ENCODE measurements at places on chromosomes 3 and 15. TPM values are rescaled to one million over a fixed set of nuclear protein-coding genes. Genes with fewer than 3 reads are reported as not detected.

The HERC2 gene
- 46.2 TPM for total RNA-seq

DNA sequence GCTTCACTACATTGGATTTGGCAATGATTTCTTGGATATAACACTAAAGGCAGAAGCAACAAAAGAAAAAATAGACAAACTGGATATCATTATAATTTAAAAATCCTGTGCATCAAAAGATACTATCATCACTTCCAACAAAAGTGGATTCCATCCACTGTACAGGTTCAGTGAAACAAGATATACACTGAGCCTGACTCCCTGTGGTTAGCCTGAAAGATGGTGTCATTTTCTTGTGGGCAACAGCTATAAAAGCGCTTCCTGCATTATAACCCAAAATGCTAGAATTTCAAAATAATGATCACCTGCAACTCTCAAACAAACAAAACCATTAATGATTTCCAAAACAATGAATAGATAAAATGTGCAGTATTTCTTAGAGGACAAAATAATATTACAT lies 39.6 kb upstream of the TBC1D23 start:
- H3K4me1 ChIP-seq: no peaks in the 10 kb centered on the region
- H3K36me3 ChIP-seq: no peaks in the 10 kb centered on the region
- H3K27me3 ChIP-seq: no peaks in the 10 kb centered on the region

The SLC22A13 gene
- total RNA-seq: 0.59 TPM

The RIOX2 gene
- 32.4 TPM for total RNA-seq

The TERC gene
- total RNA-seq: 125 TPM

The GP5 gene
- not detected for total RNA-seq

The CILP gene
- 203 TPM for total RNA-seq

The GRK7 gene
- total RNA-seq: 0.15 TPM

The C3orf49 gene
- total RNA-seq: not detected

DNA sequence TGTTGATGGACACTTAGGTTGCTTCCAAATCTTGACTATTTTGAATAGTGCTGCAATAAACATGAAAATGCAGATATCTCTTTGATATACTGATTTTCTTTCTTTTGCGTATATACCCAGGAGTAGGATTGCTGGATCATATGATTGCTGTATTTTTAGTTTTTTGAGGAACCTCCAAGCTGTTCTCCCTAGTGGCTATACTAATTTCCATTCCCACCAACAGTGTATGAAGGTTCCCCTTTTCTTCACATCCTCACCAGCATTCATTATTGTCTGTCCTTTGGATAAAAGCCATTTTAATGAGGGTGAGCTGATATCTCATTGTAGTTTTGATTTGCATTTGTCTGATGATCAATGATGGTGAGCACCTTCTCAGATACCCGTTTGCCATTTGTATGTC lies 12.5 kb downstream of the PATL2 start:
- H3K27me3 ChIP-seq: no peaks in the 10 kb centered on the region
- H3K4me3 ChIP-seq: no peak overlapping the region
- no peaks in the 10 kb centered on the region for H3K36me3 ChIP-seq
- no peak overlapping the region for H3K27ac ChIP-seq
- DNase-seq: no peak

The SLC28A1 gene
- not detected for total RNA-seq

GRCh38 chr3:170953736-170954135 lies 45.3 kb upstream of the EIF5A2 start:
- no peaks in the 10 kb centered on the region for H3K4me1 ChIP-seq
- no peaks in the 10 kb centered on the region for H3K27me3 ChIP-seq
- H3K27ac ChIP-seq: no peak overlapping the region

- no peak overlapping the region for H3K27ac ChIP-seq
- no peaks in the 10 kb centered on the region for H3K4me1 ChIP-seq
- H3K27me3 ChIP-seq: no peaks in the 10 kb centered on the region
- no peak for DNase-seq
- H3K36me3 ChIP-seq: no peaks in the 10 kb centered on the region
Measured at GRCh38 chr3:70276901-70277300, 35.5 kb downstream of the MDFIC2 start.

The AP3B2 gene
- 8.0 TPM for total RNA-seq

The TPRG1 gene
- 65.9 TPM for total RNA-seq

The ACVR2B gene
- 10.7 TPM for total RNA-seq

DNA sequence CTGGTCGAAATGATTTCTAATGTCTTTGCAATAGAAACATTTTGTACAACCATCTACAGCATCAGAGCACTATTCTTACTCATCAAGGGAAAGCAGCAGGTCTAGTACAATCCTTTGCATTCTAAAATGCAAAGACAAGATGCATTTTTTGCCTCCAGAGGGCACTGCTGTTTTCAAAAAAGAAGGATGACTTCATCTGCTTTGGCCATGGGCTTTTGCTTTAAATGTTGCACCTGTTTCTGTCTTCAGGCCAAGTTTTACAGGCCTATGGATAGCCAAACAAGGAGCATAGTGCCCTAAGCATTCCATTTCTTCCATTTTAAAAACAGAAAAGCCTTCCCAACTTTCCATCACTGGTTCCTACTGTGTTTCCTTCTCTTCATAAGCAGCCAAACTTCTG lies 3.4 kb downstream of the PARP9 start:
- no peak overlapping the region for H3K4me3 ChIP-seq
- no peak overlapping the region for H3K27ac ChIP-seq
- H3K36me3 ChIP-seq: peaks cover under 1% of the 10 kb centered on the region

DNA sequence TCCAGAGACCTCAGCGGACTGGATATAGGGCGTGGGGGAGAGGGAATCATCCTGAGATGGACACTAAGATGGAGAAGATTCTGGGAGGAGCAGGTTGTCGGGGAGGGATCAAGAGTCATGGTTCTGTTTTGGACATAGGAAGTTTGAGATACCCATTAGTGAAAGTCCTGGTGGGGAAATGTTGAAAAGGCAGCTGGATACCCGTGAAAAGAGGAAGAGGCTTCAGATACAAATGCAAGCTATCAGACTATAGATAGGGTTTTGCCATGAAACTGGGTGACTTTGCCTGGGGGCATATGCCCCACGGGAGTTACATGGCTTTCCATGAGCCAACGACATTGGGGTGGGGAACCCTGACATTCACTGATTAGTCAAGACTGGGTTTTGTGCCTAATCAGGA lies 1.1 kb upstream of the GPR62 start:
- no peak overlapping the region for H3K27ac ChIP-seq
- no peak for DNase-seq
- H3K27me3 ChIP-seq: no peaks in the 10 kb centered on the region
- no peaks in the 10 kb centered on the region for H3K4me1 ChIP-seq
- H3K4me3 ChIP-seq: no peak overlapping the region

The C3orf70 gene
- 1.3 TPM for total RNA-seq

- DNase-seq: no peak
- H3K27me3 ChIP-seq: peaks cover 28% of the 10 kb centered on the region
- H3K27ac ChIP-seq: no peak overlapping the region
- no peaks in the 10 kb centered on the region for H3K36me3 ChIP-seq
Measured at GRCh38 chr15:76340198-76340802, 3.7 kb downstream of the ISL2 start.

GRCh38 chr3:97940034-97940433 lies 32.2 kb downstream of the RIOX2 start:
- no peak overlapping the region for H3K27ac ChIP-seq
- no peak for DNase-seq
- H3K4me1 ChIP-seq: no peaks in the 10 kb centered on the region
- H3K4me3 ChIP-seq: no peak overlapping the region
- no peaks in the 10 kb centered on the region for H3K27me3 ChIP-seq

The DUOXA2 gene
- not detected for total RNA-seq

The MEGF11 gene
- not detected for total RNA-seq

GRCh38 chr3:197518881-197519421 lies 36.8 kb downstream of the BDH1 start:
- no peak for DNase-seq
- no peaks in the 10 kb centered on the region for H3K27me3 ChIP-seq
- H3K4me3 ChIP-seq: no peak overlapping the region

DNA sequence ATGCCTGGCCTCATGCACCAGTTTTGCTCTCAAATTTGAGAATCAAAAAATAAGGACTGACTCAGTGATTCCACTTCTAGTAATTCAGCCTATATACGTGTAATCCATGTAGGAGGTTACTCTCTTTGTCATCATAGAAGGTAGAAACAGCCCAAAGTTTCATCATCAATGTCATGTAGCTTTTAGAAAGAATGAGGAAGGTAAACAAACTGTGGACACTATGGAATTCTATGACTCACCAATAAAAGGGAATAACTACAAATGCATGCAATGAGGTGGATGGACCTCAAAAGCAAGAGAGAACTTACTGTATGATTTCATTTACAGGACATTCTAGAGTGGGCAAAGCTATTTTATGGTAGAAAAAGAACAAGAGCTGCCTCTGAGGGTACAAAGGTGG lies 93.2 kb upstream of the LRIG1 start:
- no peak overlapping the region for H3K27ac ChIP-seq
- DNase-seq: no peak
- no peak overlapping the region for H3K4me3 ChIP-seq
- no peaks in the 10 kb centered on the region for H3K27me3 ChIP-seq
- no peaks in the 10 kb centered on the region for H3K4me1 ChIP-seq

GRCh38 chr3:17292556-17292955 lies 407.8 kb downstream of the PLCL2 start:
- no peaks in the 10 kb centered on the region for H3K36me3 ChIP-seq
- no peaks in the 10 kb centered on the region for H3K4me1 ChIP-seq
- no peaks in the 10 kb centered on the region for H3K27me3 ChIP-seq
- no peak for DNase-seq
